Natural killer cell treated with Interleukin-12 subunit alpha and Interleukin-12 subunit beta and Interleukin-15 and Interleukin-18, amount 100 ng/mL, for 72 hours (primary cell): ENCODE measurements at places on chromosomes 12 and 14. TPM values are rescaled to one million over a fixed set of nuclear protein-coding genes. Genes with fewer than 3 reads are reported as not detected.
A peak's percentile ranks its signal among the peaks of the same experiment; 100 is the strongest.

Gene STON2
- 0.55 TPM for total RNA-seq

Gene SERPINA4
- total RNA-seq: not detected

Gene AHNAK2
- not detected for total RNA-seq

Gene OVCH1
- not detected for total RNA-seq

Gene RNASE1
- not detected for total RNA-seq

Gene TOMM20L
- not detected for total RNA-seq

- no peak for DNase-seq
Observed at GRCh38 chr12:16421806-16422205, 74.4 kb downstream of the MGST1 start.

GRCh38 chr12:104137001-104137901 is 759 bp downstream of the NFYB start:
- DNase-seq: peak; percentile 74

DNA sequence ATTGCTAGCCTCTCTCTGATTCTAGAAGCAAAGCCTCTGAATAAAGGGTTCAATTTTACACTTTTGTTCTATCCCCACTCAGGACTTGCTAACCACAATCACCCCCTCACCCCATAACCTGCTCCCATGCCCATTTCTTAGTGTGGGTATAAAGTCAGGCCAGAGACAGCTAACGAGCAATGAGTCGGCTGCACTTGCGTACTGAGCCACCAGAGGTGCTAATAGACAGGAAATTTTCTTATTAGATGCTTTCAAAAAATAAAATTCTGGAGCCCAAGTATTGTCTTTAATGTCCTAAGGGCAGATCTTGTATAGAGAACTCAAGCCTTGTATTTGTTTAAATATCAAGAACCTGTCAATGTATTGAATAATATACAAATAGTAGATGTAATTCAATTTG is 256.9 kb downstream of the SYT1 start:
- DNase-seq: no peak

DNA sequence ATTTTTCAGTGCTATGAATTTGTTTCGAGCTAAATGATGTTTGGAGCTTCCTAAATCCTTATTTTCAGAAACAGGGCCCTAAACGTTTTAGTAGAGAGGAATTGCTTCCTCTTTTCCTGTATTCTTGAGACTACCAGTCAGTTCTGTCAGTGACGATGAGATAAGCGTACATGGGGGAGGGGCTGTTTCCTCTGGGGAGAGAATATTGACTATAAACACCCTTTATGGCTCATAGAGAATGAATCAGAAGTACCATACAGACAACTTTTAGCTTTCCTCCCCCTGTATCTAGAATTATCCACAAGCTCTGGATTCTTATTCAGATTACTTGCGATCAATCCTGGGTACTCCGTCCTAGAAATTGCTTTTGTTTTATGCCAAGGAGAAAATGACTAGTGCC is 5.1 kb downstream of the TBK1 start:
- DNase-seq: no peak

DNA sequence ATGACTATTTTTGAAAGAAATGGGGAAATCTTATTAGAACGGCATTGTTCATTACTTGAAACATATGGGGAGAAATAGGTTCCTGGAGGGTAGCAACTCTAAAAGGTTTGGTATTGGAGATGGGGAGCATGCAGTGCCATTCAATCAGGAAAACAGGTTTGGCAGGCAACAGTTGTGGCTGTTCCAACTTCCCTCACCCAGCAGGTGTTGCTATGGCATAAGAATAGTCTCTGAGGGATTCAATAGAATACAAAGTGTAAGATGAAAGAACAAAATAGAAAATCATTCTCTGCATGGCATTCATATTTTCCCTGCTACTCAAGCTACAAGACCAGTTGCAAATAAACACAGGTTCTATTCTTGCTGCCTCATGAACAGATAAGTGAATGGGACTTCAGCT is 393.3 kb upstream of the RPL10L start:
- no peak for DNase-seq

- DNase-seq: no peak
Observed at GRCh38 chr14:74954232-74954946, 1.0 kb downstream of the PGF start.

- DNase-seq: no peak
Observed at GRCh38 chr14:21997300-21997699, 323.7 kb upstream of the OR4E1 start.

GRCh38 chr12:108425238-108425795 is 86.2 kb upstream of the CMKLR1 start:
- no peak for DNase-seq

- no peak for DNase-seq
Observed at GRCh38 chr12:15196678-15197505, 24.3 kb downstream of the RERG start.

GRCh38 chr12:67661311-67662021 is 12.9 kb downstream of the DYRK2 start:
- no peak for DNase-seq

DNA sequence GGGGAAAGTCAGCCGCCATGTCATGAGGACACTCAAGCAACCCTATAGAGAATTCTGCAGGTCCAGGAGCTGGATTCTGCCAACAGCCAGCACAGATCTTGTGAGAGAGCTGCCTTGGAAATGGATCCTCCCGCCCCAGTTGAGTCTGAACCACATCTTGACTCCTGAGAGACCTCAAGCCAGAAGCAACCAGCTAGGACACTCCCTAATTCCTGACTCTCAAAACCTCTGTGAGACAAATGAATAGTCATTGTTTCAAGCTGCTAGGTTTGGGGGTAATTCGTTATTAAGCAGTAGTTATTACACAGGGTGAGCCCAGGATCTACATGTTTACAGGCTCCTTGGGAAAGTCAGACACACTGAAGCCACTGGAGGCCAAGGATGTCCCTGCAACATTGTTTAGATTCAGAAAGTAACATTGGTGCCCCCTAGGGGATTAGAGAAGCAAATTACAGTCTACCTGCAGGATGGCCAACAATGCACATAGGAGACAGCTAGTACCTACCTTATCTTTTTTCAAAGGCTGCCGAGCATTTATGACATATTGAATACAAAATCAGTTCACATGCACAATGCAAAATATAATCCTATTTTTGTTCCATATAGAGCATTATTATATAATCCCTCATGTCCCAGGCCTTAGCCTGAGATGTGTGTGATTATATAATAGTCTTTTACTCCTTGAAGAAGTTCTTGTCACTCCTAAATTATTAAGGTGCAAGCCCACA is 57.9 kb upstream of the FICD start:
- no peak for DNase-seq

DNA sequence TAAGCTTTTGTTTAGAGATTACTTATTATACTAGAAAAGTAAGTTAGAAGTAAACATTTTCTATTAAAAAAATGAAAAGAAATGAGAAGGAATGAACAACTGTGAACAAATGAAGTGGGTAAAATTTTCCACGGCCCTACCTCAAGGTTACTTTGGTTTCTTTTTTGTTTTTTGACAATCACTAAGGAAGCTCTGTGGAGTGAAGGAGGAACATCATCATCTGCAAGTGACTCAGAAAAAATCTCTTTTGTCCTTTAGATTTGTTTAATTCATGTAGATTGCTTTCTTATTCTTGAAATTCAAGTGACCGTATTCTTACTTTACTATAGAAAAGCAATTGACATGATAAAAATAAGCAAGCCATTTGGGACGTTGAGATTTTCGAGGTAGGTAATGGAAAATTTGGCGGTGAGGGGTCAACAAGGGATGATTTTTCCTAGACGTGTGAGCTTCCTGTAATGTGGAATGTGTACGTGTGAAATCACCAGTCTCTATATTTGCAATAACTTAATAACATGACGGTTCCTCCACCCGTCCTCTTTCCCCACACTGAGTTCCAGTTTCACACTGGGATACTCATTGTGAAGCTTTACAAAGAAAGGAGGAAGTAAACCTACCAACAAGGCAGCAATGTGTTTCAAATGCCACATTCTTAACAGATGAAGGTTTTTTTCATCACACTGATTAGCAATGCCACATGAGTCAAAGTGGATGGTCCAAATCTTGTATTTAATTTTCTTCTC is 62.3 kb upstream of the EGLN3 start:
- no peak for DNase-seq

GRCh38 chr12:58615047-58615446 is 305.3 kb downstream of the LRIG3 start:
- no peak for DNase-seq

GRCh38 chr14:87967496-87967895 is 25.5 kb downstream of the GALC start:
- no peak for DNase-seq

- no peak for DNase-seq
Observed at GRCh38 chr12:100913872-100914592, 119.5 kb downstream of the ANO4 start.

DNA sequence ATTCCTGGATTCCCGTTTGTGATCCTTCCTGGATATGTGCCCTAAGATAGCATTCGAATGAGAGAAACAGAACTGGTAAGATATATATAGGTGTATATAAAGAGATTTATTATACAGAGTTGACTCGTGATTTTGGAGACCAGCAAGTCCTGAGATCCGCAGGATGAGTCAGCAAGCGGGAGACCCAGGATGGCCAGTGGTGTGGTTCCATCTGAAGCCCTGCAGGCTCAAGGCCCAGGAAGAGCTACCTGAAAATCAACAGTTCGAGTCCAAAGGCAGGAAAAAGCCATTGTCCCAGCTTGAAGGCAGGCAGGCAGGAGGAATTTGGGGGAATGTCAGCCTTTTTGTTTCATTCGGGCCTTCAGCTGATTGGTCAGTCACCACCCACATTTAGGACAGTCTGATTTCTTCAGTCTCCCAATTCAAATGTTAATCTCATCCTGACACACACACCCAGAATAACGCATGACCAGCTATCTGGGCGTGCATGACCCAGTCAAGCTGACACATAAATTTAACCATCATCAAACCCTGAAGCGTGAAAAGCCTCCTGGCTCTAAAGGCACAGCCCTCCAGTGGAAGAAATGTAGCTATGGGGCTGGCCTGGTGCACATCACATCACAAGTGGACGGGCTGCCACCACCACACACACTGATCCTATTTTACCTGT is 44.3 kb downstream of the TUNAR start:
- no peak for DNase-seq

GRCh38 chr12:108215458-108215857 is 86.4 kb downstream of the WSCD2 start:
- no peak for DNase-seq

- no peak for DNase-seq
Observed at GRCh38 chr12:7612851-7613250, 52.9 kb downstream of the APOBEC1 start.

DNA sequence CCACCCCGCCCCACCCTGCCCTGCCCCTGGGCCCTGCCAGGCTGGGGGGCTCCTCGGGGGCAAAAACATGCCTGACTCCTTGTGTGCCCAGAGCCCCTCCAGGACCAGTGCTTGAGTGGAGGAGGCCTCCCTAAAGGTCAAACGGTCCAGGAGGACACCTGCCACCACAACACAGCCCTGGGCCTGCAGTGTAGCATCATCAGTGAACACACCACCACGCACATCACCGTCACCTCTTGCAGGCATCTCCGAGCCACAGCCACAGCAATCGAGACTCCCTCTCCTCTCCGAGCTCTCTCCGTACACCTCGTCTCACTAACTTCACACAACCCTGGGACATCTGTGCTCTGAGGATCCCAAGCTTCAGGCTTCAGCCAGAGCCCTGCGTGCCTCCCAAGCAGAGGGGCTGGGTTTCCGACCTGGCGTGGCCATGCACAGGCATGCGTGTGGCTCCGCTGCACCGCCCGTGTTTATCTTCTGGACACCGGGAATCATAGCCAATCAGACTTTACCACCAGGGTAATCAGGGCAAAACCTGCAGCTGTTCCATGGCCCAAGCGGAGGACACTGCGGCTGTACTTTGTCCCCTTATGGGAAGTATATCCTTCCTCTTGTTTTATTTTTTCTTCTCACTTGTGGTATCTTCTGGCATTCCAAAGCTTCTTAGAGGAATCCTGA is 6.2 kb upstream of the DIO3 start:
- DNase-seq: no peak

GRCh38 chr12:21300632-21301031 is 34.1 kb downstream of the SLCO1A2 start:
- no peak for DNase-seq

DNA sequence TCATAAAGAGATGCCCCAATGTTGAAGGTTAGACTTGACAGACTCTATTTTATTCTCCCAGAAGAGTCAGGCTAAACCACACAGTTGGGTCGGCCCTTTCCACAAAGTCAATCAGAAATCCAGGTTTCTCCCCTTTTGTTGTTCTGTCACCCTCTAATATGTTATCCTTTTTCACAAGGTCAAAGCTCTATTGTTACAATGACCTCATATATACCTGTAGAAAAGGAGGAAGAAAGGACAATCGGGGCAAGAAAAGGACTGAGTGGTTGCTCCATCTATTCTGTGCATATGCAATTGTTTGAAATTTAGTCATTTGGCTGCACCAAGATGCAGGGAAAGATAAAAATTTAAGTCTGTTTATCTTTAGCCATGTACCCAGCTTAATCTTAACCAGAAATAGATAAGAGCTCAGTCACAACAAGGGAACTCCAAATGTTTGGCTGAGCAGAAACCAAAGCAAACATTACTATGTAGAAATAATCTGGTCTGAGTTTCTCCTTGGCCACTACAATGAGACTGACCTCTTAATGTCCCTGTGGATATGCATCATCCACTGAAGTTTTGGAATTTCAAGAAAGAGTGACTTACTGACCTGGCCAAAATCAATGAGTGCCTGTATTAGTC is 503.7 kb downstream of the GALC start:
- no peak for DNase-seq

GRCh38 chr12:65259501-65259900 is 19.0 kb upstream of the MSRB3 start:
- DNase-seq: no peak

GRCh38 chr14:68819260-68819691 is 26.4 kb upstream of the ZFP36L1 start:
- DNase-seq: no peak

- no peak for DNase-seq
Observed at GRCh38 chr14:86420131-86420530, 890.2 kb downstream of the FLRT2 start.

GRCh38 chr14:68692916-68693771 is 99.7 kb downstream of the ZFP36L1 start:
- DNase-seq: no peak

GRCh38 chr14:105889666-105890473 is 363.5 kb downstream of the TMEM121 start:
- peak; percentile 44 for DNase-seq

DNA sequence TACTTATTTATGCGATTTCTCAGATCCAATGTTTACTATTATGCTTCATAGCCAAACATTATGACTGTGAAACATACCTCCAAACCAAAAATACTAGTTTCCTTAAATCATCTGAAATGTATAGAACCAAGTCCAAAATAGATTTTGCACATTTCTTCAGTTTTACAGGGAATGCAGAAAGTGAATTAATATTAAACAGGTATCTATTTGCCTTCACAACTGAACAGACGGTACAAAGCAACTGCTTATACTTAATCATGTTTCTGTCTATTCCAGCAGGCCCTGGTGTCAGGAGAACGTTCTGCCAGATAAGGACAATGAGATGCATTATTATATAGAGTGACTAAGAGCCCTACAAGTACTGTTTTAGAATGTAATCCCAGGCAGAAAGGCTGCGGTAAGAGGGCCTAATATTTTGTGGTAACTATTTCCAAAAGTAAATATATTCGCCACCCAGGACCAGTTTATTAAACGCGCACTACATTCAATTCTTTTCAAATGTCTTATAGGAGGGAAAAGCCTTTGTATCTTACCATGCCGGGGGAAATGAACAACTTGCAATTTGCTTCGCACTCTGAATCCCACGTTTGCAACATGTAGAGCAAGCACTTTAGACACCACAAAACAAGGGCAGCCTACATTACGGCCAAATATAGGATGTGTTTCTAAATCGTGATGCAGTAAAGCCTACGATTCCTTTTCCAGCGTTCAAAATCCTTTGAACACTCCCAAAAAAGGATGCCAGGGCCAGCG is 1.5 kb downstream of the CORO1C start:
- no peak for DNase-seq
